Activated CD4-positive, alpha-beta T cell treated with anti-CD3 and anti-CD28 coated beads for 24 hours (primary cell): ENCODE measurements at places on chromosomes 7 and 10.

DNA sequence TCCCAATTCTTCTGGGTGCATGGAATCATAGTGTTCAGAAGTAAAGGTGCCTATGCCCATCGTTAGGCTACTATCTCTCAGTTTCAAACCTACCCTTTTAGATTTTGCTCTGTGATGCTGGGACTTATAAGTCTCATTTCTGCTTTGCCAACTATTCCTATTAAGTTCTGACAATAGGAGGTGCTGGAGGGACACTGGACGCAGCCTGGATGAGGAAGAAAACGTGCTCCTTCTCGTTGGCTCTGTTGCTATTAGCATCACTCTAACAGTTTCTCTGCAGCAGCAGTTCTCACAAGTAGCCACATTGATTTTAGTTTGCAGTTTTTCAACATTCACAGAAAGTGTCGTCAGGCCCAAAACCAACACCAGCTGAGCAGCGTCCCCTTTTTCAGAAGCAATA lies 72.4 kb downstream of the ABCC2 start:
- DNase-seq: no peak

DNA sequence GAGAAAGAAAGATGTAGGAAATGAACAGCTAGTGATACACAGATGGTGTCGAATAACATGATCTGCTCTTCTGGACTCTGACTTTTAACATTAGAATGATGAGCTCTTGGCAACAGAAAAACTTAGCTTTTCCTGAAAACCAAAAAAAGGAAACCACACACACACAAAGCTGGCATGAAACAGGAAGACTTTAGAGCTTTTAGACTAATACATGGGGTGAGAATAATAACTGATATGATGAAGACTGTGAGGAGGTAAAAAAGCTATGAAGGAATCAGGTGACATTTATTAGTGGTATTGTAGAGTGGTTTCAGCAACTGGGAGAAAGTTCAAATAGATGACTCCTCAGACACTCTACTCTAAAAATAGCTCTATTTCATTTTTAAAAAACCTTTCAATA lies 491.9 kb downstream of the PARD3 start:
- no peak for DNase-seq

GRCh38 chr10:29598851-29599311 lies 35.9 kb downstream of the SVIL start:
- DNase-seq: no peak

- no peak for DNase-seq
Observed at GRCh38 chr7:6278749-6279310, 6.4 kb upstream of the CYTH3 start.

DNA sequence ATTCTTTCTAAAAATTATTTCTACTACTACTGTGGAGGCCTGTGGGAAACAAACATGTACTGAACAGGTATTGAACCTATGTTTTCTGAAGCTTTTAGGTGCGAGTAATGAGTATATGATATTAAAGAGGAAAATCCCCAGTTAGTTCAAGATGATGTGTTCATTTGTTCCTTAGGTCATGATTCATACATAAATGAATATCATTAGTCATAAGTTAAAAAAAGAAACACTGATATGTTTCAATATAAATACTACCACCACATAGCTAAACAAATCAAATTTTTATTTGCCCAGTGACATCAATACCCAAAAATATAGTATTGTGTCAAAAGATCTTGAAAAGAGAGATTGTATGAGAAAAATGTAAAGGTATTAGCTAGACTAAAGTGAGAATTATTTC lies 210.7 kb upstream of the GNAI1 start:
- no peak for DNase-seq

- no peak for DNase-seq
Observed at GRCh38 chr10:67976292-67977245, 92.1 kb downstream of the SIRT1 start.

DNA sequence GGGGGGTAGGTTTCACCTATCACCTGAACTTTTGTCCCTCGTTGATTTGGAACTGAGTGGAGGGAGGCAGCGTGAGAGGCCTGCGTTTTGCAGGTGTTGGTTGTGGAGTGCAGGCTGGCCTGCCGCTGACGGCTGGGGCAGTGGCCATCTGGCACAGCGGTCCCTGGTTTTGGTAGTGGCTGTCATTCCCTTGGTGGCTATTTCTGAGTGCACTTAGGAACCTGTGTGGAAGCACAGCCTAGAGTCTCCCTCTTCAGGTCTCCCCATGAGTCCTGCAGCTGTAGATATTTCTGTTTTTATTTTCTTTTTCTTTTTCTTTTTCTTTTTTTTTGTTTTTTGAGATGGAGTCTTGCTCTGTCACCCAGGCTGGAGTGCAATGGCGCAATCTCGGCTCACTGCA lies 129.2 kb downstream of the CUL2 start:
- no peak for DNase-seq

- DNase-seq: no peak
Observed at GRCh38 chr10:88971221-88972061, 18.9 kb upstream of the ACTA2 start.

DNA sequence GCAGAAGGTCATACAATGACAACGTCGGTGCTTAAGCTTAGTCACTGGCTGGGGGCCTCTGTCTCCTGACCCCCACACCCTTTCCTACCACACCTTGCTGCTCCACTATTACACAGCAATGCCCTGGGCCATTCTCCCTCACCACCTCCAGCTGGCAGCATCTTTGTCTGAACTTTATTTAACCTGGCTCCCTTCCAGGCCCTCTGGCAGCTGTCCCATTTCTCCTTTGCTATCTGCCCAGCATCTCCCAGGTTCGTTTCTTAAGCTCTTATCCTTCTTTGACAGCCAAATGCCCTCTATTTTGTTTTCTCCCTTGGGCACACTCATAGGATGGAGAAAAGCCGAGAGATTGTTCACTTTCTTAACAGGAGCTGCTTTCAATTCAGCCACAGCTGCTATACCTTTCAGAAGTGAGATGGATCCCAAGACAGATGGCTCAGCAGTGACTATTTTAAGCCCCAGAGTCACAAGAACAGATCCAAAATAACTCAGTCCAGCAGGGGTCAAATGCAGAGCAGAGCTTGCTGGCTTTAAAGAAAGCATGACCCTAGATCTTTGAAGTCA lies 1277.1 kb upstream of the AUTS2 start:
- no peak for DNase-seq

GRCh38 chr10:33749790-33750189 lies 415.3 kb upstream of the NRP1 start:
- no peak for DNase-seq

DNA sequence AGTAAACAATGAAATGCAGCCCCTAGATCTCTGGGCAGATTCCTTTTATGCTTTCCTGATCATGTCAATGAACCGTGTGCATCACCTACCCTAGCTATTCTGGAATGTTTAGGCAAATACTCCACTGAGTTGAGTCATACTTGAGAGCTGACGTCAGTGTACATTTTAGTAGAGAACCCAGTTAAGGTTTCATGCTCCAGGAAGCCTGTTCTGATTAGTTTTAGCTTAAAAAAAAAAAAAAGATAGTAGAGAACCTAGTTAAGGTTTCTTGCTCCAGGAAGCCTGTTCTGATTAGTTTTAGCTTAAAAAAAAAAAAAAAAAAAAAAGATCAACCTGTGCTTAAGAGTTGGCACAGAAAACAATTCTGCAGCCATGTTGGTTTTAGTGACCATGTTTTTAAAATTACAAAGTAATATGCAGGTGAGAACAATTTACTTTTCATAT lies 3.7 kb upstream of the MCU start:
- no peak for DNase-seq

- no peak for DNase-seq
Observed at GRCh38 chr7:27603813-27604212, 58.9 kb downstream of the HIBADH start.

GRCh38 chr10:121294630-121295029 lies 303.6 kb downstream of the FGFR2 start:
- no peak for DNase-seq

DNA sequence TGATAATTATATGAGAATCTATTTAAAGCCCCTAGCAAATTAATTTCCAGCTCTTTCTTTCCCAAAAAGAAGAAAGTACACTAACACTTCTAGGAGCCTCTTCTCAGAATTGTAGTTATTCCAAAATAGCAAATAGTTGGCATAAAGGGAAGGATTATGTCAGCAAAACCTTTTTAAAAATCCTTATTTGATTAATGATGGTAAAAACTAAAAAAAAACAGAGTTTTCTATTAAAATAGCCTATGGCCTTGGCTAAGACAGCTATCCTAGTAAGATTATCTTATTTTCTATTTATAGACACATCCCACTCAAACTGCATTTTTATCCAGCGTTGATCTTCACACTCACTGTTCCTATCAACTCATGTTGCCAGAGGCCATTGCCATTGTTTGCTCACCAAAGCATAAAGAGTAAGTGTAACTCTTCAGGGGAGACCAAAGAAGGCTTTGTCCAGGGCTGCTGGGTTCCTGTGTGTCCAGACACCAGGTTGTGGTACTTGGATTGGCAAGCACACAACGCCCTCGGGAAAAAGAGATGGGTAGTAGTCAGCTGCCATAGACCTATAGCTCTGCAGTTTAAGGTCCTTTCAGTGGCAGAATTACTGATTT lies 31.5 kb downstream of the ACTA2 start:
- DNase-seq: no peak

DNA sequence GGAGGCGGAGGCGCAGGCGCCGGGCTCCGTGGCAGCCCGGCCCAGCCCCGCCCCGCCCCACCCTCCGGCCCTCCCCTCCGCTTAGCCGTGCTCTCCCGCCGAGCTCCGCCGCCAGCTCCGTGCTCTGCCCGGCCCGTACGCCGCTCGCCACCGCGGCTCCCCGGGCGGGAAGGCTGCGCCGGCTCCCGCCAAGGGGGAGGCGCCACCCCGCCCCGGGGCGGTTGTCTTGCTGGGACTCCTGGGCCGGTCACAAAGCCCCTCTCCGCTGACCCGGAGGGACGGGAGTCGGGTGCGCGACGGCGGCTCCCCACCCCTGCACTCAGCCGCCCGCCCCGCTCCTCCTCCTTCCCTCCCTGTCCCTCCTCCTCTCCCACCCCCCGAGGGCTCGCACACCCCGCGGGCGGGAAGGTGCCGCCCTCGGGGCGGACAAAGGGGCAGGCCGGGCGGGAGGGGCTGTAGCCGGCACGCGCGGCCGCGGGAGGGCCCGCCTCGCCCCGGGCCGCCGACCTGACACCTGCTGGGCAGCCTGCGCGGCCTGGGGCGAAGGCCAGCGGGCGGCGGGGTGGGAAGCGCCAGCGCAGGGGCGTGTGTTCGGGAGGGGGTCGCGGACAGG lies 11.5 kb upstream of the SP8 start:
- DNase-seq: no peak

DNA sequence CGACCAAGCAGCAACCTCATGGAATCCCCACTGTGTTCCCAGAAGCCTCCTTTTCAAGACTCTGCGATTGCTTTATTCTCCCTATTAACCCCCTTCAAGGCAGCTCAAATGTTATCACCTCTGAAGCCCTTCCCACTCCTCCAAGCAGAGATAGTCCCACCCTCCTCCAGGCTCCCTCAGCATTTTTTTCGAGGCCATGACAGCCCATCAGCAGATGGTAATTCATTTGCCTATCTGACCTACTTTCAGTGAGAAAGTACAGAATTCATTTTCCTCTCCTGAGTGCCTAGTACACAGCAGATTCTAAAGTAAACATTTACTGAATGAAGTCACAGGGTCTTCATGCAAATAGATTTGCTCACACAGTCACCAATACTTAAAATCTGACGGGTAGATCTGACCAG lies 47.8 kb downstream of the HERPUD2 start:
- DNase-seq: no peak

DNA sequence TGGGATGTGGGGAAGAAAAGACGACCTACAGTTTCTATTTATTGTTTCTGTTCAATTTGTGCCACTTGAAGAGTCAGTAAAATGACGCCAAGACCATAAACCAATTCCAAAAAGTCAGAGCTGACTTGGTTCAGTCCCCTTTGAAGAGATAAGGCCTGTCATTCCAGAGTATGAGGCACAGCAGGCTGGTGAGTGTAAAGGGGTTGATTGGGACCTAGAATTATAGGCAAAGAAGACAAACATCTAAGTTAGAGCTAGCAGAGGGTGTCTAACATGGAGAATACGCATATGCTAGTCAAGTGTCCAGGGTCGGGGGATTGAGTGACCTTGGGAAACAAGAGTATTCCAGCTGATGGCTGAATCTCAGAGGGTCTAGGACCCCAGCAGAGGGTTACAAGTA lies 23.6 kb downstream of the NRP1 start:
- DNase-seq: no peak

DNA sequence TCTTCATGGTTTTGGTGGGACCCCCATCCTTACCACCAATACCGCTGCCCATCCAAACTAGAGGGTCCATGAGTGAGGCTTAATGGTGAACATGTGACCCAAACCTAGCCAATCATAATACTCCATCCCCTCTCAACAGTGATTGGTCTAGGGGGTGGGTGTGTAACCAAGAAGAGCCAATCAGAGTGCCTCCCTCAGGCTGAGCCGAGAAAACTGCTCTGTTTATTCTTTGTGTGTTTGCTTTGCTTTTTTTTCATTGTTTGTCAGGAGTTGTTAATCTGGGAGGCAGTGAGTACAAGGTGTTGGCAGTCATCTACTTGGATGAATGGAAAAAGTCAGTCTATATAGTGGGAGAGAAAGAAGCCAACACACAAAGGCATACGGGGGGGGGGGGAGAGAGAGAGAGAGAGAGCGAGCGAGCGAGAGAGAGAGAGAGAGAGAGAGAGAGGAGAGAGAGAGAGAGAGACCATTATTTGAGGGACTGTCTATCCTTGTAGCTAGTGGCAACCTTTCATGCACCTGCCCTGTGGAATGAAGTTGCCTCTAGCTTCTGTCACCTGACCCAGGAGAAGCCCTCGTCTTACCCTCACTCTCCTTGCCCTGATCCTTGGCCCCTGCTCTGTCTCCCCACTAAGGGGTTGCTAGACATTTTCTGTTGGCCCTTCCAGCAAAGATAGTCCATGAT lies 441.7 kb downstream of the TYW1 start:
- no peak for DNase-seq

- no peak for DNase-seq
Observed at GRCh38 chr7:93315896-93316295, 83.7 kb downstream of the VPS50 start.

DNA sequence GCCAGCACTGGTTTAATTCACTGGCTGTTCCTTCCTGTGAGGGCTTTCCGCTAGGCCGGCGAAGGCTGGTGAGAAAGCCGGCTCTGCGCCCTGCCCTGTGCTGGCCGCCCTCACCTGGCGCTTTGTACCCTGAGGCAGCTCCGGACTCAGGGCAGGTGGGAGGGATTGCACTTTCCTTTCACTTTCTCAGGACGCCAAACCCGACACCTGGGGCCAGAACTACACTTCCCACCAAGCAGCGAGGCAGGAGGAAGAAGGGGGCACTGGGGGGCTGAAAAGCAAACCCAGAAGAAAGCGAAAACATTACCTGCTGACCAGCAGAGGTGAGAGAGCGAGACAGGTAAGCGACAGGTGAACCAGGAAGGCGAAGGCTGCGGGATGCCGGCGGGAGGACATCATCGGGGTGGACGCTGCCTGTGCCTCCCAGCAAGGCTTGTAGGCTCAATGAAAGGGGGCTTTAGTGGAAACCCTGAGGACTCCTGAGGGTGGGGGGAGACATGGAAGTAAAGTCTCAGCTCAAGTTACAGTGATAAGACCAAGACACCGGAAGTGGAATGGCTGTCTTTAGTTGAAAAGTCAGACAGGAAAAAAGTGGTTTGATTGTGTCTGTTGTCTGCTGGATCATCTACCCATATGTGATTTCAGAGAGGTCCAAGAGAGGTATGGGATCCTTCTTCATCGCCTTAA lies at the start of gene RAB19:
Gene RAB19 (plus strand): TSS at position 181 of the 687 bp plus-strand sequence. CDS start 3,589 bp downstream, outside the sequence.
- no peak for DNase-seq
